EH (cell line): ENCODE measurements at places on chromosomes 5 and 9.

DNA sequence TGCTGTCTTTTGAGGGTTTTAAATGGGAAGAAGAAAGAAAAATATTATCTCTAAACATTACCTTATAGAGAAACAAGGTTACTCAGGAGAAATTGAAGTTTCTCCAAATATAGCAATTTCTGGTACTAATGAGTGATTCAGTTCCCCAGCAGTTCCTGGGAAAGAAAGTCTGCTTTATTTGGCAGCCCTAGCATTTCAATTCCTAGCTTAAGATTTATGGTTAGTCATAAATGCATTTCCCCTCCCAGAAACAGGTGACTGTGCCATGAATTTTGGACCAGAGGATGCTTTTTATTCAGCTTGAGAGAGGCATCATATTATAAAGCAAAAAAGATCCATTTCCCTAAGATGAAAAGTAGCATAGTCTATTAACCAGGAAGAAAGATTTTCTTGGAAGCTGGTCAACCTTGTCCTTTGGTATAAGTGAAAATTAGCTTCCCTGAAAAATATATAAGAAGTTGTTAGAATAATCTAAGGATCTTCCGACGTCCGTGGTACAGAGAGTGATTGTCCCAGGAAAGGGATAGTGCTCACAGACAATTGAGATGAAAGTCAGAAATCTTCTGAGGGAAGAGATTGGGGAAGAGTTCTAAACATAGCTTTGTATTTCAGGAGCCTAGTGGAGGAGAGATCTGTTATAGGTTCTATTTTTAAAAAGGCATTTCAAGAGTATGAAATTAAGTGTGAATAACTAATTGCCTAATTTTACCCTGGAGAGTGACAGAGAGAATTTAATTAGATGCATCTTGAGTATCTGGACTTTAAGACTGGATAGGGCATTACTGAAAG, 164.9 kb downstream of the ESM1 start:
- DNase-seq: peak; percentile 89

- no peak for DNase-seq
These were observed 10.7 kb downstream of the HNRNPH1 start for GRCh38 chr5:179612577-179613459.

GRCh38 chr9:133693703-133694529, 44.2 kb downstream of the SARDH start:
- DNase-seq: no peak

DNA sequence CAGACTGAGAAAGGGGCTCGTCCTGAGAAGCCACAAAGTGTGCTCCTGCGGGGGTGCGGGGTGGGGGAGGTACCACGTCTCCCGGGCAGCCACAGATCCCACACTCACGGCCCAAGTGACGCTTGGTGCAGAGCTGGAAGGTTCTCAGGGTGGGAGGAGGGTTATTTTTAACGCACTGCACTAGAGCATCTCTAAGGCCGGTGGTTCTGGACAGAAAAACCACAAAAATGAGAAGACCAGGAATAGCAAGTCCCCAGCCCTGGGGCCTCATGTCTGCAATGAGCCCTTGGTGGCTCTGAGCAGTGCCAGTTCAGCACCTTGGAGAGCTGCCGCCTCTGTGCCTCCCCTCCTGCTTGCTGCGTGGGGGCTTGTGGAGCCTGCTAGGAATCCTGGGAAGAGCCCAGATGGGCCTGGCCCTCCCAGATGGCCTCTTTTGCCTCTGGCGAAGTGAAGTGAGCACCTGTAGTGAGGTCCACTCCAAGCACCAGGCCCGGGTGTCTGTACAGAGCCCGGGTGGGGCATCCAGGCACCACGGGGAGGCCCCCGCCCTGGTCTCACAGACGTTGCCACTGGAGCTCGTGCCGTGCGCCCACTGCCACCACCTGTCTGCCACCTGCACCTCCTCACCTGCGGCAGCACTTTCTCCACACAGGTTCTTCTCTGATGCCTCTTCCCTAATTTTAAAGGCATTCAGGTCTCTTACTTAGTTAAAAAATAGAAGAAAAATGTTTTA, 48.9 kb upstream of the CACNA1B start:
- DNase-seq: peak; percentile 58

- DNase-seq: peak; percentile 67
These were observed 50.1 kb upstream of the SMAD5 start for GRCh38 chr5:136082390-136083193.

- peak; percentile 68 for DNase-seq
These were observed 367.6 kb downstream of the GLIS3 start for GRCh38 chr9:3931996-3932906.

- no peak for DNase-seq
These were observed 106.2 kb downstream of the PRDM9 start for GRCh38 chr5:23613566-23613965.

GRCh38 chr9:36866840-36867239, 167.2 kb downstream of the PAX5 start:
- DNase-seq: no peak

- peak; percentile 61 for DNase-seq
These were observed 24.4 kb downstream of the SLC6A7 start for GRCh38 chr5:150214289-150214688.

DNA sequence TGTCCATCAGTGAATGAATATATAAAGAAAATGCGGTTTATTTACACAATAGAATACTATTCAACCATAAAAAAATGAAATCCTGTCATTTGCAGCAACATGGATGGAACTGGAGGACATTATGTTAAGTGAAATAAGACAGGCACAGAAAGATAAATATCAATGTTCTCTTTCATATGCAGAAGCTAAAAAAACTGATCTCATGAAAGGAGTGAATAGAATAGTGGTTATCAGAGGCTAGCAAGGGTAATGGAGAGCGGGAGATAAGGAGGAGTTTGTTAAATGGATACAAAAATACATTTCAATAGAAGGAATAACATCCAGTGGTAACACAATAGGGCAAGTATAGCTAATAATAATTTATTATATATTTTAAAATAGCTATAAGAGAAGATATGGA, 65.0 kb downstream of the AGTPBP1 start:
- no peak for DNase-seq
